ENCODE measurements at places on chromosomes 7 and 10. TPM values are rescaled to one million over a fixed set of nuclear protein-coding genes. Genes with fewer than 3 reads are reported as not detected.

GRCh38 chr7:108372618-108373017, 83.6 kb downstream of the NRCAM start:
- no peak for DNase-seq

- DNase-seq: no peak
These were observed 428.3 kb downstream of the TNS3 start for GRCh38 chr7:47153576-47153975.

DNA sequence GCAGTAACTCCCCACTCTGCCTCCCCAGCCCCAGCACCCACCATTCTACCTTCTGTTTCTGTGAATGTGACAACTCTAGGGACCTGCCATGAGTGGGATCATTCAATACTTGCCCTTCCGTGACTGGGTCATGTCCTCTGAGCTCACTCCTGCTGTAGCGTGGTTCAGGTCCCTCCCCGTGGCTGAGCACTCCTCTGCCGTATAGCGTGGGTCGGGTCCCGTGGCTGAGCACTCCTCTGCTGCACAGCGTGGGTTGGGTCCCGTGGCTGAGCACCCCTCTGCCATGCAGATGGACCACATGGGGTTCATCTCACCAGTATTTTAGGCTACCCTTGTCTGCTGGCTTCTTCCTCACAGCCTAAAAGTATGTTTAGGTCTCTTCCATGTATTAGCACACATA, 43.0 kb downstream of the INSIG1 start:
- DNase-seq: no peak

GRCh38 chr7:34567906-34568305, 90.1 kb upstream of the NPSR1 start:
- DNase-seq: no peak

- no peak for DNase-seq
These were observed 118.1 kb downstream of the PTPRN2 start for GRCh38 chr7:158469396-158470051.

- DNase-seq: no peak
These were observed 22.5 kb downstream of the ZEB1 start for GRCh38 chr10:31341552-31341951.

- DNase-seq: no peak
These were observed 304.9 kb downstream of the CDC14C start for GRCh38 chr7:49229246-49229645.

- no peak for DNase-seq
These were observed 34.2 kb upstream of the IL15RA start for GRCh38 chr10:6011558-6011957.

DNA sequence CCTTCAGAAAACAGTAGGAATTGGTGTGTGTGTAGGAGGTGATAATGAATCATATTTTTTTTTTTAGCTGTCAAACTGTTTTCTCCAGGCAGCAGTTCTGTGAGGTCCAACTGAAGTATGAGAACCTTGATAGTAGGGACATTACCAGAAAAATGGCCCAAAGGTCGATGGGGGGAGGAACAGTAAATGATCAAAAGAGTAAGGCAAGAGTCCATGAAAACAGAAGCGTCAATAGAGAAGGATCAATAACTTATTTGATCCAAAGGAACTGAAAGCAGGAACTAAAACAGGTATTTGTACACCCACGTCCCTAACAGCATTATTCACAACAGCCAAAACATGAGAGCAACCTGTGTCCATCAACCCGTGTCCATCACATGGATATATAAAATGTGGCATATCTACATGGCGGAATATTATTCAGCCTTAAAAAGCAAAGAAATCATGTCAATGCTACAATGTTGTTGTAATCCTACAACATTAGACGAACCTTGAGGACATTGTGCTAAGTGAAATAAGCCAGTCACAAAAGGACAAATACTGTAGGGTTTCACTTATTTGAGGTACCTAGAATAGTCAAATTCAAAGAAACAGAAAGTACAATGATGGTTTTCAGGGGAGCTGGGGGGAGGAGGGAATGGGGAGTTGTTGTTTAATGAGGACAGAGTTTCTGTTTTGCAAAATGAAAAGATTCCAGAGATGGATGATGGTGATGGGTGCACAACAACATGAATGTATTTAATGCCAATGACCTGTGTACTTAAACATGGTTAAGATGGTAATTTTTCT, 214.0 kb upstream of the KLF14 start:
- no peak for DNase-seq

DNA sequence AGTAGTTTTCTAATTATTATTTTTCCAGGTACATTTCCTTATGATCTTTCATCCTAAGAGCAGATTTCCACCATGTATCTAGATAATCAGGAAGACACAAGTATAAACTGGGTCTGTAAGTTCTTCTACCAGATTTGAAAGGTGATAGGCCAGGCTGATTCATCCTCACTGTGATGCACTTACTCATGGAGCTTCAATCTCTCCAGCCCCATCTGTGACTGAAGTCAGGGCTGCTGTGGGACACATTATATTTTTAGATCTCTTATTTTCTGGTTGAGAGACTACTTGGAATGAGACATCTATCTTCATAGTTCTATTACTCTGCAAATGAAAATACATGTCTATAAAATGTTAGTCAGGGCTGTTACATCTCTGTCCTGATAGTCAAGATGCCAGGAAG, 85.5 kb upstream of the SLC25A13 start:
- DNase-seq: no peak

Gene C1QL3
- total RNA-seq: 0.35 TPM

Gene IDI2
- not detected for total RNA-seq

Gene HMX3
- not detected for total RNA-seq
